Epithelial cell of proximal tubule (primary cell): ENCODE measurements at places on chromosomes 3 and 15.

DNA sequence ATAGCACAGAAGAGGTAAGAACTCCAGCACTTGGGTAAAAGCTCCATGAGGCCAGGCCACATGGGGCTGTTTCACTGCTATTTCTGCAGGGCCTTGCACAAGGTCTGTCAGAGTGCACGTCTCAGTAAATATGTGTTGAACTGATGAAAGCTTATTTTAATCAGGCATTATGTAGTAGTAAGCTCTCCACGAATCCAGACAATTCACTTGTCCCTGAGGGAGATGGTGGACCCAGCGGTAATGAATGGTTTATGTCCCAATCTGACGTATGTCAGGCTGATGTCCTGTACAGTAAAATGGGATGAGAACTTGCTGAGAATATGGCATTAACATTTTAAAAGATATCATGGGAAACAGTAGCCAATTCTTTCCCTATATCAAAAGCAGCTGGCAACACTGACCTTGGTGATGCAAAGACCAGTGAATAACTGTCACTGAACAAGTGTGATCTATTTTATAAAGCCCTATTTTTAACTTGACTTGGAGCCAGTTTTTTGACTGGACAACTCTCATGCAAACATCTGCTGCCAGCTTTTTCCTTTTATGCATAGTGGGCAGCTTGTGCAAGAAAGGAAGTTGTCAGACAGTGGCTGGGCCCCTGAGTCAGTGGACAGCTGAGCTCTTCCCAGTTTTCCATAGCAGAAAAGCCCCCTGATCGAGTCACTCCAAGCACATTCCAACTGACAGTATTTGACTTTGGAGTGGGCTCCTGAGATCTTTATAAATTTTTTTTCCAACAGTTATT, 519.8 kb upstream of the MDFIC2 start:
- DNase-seq: no peak

GRCh38 chr3:31219131-31219843, 313.4 kb upstream of the STT3B start:
- DNase-seq: no peak

DNA sequence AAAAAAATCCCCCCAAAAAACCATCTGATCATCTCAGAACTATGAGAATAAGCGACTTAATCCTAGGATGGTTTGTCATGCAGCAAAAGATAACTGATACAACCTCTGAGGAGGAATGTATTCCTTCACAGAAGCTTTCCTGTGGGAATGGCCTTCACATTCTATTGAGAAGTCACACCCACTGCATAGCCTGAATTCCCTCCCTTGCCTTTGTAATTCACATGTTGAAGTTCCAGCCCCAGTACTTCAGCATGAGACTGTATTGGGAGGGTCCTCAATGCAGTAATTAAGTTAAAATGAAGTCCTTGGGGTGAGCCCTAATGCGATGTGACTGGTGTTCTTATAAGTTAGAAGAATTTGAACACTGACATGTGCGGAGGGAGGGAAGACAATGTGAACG, 395.2 kb downstream of the TUSC7 start:
- no peak for DNase-seq

DNA sequence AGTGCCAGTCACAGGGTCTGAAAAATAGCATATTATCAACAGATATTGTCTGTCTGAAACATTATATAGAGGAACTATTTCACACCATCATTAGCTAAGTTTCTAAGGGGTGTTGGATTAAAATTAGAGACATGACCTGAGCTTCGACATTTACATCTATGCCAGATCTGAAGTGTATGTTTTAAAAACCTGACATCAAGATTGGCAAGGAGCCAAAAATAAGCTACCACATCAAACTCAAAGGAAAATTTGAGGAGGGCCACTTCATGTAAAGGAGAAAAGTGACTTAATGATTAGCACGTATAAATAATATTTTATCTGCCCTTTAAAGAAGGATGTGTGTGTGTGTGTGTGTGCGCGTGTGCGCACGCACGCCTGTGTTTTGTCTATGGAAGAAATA, 752.0 kb upstream of the GRM7 start:
- no peak for DNase-seq

DNA sequence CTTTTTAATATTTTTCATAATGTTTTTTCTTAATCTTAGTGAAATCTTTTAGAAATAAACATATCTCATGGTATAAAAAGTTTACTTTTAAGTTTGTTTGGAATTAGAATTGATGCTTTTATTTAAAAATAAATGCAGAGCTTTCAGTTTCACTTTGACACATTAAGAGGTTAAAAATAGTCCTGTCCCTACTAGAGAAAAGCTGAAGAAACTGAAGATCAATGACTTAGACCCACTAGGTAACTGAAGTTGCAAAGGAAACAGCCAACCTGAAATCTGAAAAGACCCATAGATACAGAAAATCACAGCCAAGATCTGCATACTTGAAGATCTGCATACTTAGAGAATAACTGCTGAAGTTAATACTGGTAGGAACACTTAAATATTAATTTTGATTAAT, 237.6 kb downstream of the RAP2B start:
- no peak for DNase-seq

- DNase-seq: no peak
Observed at GRCh38 chr3:106275592-106275991, 406.8 kb upstream of the CBLB start.

DNA sequence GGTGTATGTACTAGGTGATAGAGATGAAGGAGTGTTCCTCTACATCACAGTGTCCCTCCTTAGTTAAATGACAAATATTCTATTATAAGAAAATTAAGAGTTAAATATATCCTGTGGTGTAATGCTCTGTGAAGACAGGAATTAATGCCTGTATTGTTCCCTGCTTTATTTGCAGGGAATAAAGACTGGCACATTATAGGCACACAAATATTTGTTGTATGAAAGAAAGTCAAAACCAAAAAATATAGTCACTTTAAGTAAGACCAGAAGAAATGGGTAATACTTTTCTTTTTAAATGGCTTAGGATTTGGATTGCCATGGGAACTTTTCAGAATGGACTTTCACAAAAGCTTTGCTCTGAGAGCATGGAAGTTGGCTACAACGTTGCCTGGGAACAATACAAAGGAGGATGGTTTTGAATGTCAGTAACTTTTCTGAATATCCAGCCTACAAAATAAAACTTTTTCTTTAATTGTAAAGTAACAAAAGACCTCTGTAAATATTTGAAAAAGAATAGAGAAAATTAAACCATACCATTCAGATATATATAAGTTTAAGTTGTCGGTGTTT, 158.0 kb upstream of the P2RY1 start:
- DNase-seq: no peak

DNA sequence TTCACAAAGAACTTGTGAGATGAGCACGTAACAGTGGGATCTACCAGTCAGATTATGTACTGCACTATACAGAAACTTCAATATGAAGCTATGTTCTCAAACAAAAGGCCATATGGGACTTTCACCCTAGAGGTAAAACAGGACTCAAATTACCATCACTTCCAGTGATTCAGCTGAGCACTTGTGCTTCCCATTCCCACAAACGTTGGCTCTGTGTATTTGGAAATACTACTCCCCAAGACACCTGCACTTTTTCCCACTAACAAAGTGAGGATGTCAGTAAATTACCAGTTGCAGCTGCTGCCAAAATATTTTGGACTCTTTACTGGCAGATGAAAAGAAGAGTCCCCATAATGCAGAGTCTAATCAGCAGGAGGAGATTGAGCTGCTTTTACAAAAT, 1570.1 kb downstream of the SI start:
- DNase-seq: no peak

DNA sequence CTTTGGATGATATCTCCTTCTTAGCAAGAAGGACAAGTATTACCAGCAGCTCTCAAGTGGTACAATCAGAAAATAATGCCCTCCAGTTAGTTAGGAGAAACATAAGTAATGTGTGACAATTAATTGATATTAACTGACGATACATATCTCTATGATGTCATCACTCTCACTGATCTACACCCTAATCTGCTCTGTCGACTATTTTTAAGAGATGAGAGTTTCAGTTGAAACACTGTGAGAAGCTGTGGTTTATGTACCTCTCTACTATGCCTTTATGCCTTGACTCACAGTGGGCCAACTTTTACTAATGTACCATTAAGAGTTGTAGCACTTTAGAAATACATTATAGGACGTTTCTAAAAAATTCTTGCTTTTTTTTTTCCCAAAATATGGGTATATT, 8.6 kb downstream of the CEP152 start:
- DNase-seq: no peak

GRCh38 chr15:83285284-83285978, 967 bp upstream of the BNC1 start:
- no peak for DNase-seq

DNA sequence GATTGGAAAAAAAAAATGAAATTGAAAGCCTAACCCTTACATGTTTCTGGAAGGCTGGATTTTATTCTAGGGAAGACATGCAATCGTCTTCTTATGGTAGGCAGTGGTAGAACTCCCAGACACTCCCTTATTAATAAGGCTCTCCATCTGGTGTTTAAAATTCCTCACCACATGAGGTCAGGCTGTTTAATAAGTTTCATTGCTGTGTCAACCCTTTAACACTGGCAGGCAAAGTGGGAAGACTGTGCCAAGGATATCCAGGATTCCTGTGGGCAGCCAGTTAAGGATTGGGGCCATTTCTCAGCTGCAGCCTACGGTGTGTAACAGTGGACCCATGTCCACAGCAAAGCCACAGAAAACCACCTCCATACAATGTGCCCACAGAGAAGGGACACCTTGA, 225.5 kb upstream of the CHRM5 start:
- DNase-seq: peak; percentile 36

GRCh38 chr3:119794971-119795612, 13.2 kb downstream of the NR1I2 start:
- no peak for DNase-seq

DNA sequence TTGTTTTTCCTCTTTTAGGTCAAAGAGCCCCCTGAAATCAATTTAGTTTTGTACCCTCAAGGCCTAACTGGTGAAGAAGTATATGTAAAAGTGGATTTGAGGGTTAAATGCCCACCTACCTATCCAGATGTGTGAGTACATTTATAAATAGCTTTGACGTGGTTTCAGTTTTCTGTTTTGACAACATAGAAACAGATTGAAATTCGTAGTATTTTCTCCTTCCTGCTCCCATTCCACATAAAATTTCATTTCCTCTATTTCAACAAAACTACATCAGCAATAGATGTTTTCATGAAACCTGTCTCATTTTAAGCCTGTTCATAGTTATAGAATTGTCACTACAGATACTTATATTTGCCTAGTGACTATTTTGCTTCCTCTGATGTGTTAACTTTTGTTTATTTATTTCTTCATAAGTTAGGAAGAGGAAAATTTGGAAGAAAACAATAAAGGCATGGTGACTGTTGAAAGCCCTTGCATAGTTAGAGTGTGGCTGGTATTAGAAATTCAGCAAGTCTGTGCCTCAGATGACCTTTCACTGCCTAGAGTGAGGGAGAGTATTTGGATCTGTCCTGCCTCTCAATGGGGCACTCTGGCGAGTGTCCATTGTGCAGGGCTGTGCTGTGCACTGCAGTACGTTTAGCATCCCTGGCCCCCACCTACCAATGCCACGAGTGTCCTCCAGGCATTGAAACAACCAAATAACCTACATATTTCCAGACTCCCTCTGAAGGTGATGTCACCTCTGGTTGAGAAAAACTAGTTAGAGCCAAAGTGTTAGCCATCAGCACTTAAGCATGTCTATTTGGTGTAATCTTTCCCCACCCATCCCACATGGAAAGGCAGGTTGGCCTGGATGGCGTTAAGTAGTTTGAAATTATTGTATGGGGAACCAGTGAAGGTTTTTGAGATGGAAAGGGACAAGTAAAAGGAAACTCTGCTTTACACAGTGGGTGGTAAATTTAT, 5.9 kb downstream of the EIF2AK4 start:
- no peak for DNase-seq

- no peak for DNase-seq
Observed at GRCh38 chr3:7447197-7447769, 586.4 kb downstream of the GRM7 start.

DNA sequence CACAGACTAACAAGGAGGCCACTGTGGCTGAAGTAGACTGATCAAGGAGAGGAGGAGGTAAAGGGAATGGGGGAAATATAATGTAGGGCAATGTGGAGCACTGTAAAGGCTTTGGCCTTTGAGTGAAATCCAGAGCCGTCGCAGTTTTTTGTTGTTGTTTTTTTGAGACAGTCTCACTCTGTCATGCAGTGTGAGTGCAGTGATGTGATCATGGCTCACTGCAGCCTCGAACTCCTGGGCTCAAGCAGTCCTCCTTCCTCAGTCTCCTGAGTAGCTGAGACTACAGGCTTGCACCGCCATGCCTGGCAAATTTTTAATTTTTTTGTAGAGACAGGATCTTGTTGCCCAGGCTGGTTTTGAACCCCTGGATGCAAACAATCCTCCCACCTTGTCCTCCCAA, 32.2 kb downstream of the PPP4R2 start:
- DNase-seq: no peak
